ENCODE measurements at places on chromosomes 1 and 21. TPM values are rescaled to one million over a fixed set of nuclear protein-coding genes. Genes with fewer than 3 reads are reported as not detected.

DNA sequence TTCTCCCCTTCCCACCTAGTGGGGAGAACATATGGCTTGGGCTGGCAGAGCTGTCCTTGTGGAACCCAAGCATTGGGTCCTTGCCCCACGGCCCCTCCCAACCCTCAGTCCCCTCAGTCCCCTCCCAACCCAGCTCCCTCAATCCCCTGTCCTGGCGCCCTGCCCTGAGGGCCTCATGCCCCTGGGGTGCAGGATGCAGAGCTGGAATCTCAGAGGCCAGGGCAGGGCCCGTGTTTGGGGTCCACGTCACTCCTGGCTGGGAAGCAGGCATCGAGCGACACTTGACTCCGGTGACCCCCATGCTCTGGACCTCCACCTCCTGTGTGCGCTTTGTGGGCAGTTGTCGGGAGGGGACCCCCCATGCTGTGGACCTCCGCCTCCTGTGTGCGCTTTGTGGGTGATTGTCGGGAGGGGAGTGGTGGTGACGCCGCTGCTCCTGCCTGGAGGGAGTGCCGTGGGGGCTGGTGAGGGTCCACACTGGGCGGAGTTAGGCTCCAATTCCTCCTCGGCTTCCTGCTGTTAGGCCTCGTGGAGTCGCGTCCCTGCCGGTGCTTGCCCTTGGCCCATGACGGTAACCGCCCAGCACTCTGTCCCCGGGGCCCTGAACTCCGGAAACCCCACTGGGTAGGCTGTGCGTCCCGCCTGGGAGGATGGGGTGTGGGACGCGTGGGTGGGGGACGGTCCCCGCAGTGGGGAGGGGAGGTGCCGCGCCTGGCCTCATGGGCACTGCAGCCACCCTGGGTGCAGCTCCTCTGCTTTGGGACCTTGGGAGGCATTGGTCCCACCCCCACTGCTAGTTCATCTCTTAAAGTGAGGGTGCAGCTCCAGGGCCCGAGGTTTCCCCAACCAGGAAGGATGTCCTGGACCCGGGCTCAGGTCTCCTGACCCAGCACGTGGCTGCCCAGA is 31.2 kb downstream of the SLX9 start:
- no peak for DNase-seq

CLEC20A gene
- total RNA-seq, result not detected

GRCh38 chr1:8481650-8482380 is 163.9 kb downstream of the SLC45A1 start:
- DNase-seq, result peak; percentile 43

- DNase-seq, result peak; percentile 34
These were observed 65.3 kb downstream of the SELENOF start for GRCh38 chr1:86848654-86849053.

DNA sequence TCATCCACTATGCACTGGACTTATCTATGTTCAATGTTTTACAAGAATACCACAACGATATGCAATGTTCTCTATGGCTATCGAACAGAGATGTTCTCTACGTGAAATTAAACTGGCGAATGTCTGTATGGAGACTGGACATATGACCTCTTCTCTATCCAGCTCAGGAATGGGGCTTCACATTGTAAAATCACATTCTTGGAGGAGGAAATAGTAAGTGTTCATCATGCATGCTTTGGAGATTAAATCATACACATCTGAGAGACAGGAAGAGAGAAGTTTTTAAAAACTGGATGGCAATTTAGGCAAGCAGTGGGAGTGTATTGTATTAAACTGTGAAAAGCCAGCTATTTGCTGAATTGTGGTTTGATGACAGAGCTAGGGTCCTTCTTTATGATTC is 47.9 kb upstream of the RGL1 start:
- DNase-seq, result peak; percentile 80

KCNK2 gene
- total RNA-seq, result 64.3 TPM

PEA15 gene
- 72.1 TPM for total RNA-seq

DNA sequence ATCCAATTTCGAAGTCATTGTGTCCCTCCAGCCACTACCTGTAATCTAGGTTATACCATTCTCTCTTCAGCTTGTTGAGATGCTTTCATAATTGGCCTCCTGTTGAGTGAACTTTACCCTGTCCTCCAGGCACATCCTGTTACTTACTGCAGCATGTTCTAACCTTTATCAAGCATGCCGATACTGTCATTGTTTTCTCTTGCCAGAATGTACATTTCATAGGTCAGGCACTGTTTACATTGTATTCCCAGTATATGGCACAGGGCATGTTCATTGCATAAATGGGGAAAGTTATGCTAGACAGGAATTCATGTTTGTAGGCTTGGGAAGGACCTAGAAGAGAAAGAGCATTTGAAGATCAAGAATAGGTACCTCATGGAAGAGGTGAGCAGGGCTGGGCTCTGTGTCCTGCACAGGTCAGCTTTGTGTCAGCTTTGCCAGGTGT is 10.2 kb downstream of the CXADR start:
- no peak for DNase-seq

Measured in fibroblast of the aortic adventitia (primary cell).